ENCODE measurements at places on chromosomes 2 and 18.

DNA sequence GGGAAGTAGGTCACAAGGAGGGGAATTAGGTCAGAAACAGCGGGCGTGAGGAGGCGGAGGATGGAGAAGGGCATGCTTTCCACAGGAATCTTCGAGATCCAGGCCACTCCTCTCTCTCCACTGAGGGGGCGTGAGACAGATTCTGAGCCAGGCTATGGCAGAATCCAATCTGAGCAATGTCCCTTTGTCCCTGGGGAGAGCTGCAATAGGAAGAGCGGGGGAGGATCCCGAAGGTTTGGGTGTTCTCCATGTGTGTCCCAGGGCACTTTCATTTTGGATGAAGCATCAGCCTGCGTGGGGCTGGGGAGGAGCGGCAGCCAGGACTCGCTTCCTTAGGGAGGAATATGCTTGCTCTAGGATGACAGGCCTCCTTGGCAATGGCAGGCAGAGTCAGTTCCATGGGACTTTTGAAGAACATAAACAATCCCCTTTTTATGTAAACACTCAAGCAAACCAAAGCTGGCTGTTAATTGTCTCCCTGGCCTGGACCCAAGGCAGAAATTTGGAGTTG, 84.0 kb downstream of the LIPG start:
- DNase-seq: no peak

DNA sequence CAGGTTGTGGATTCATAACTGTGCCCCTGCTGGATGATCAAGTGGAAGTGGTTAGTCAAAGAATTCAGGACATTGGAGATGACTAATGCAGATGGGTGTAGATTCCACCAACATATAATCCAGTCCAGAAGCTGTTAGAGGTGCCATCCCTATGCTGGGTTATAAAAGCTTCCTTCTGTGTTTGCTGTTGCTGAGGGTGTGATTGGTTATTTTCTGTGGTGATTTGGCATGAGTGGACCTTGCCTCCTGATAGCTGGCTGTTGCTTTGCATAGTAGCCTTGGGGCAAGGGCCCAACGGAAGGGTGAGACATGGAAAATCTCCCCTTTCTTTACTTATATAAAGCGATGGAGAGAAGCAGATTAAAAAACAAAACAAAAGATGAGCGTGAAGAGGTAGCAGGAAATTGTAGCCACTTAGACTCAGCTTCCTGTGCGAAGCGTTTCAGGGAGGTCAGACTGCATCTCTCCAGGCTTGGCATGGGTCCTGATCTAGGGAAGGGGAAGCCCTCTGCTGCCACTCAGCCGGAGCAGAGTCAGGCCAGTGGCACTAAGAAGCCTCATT, 190.4 kb downstream of the FMNL2 start:
- no peak for DNase-seq

DNA sequence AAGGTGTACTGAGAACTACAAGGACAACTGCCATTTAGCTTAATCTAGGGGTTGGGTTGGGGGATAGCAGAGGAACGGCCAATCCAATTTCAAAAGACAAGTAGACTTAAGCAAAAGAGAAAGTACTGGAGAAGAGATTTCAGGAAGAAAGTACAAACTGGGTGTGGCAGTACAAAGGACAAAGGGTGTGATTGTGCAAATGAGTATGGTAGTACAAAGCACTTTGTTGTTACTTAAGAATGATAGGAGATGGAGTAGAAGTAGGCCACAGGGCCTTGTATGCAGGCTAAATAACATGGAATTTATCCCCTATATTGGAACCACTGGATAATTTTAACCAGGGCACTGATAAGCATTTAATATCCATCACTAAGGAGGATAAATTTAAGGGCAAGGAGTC, 4.7 kb upstream of the ORC2 start:
- DNase-seq: no peak

GRCh38 chr2:86786001-86786536, 4.6 kb downstream of the CD8A start:
- no peak for DNase-seq

DNA sequence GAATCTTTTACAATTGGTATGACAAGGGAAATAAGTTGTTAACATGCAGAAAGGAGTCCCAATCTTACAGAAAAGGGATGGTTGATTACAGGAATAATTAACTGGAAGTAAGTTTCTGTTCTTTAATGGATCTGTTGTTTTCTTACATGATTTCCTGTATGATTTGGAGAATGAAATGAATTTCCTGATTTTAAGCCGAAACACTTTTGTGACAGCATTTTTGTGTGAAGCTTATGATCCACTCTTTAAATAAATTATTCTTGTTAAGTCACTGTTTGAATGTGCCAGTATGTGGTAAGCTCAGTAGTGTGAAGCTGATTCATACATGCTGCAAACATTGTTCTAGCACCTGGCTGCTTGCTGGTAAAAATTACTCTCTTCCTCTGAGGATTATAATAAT, 516.2 kb downstream of the DCDC2C start:
- DNase-seq: no peak

- DNase-seq: no peak
Measured at GRCh38 chr2:26873286-26873983, 25.5 kb downstream of the DPYSL5 start.

- no peak for DNase-seq
Measured at GRCh38 chr2:169765523-169765922, 31.9 kb downstream of the KLHL23 start.

DNA sequence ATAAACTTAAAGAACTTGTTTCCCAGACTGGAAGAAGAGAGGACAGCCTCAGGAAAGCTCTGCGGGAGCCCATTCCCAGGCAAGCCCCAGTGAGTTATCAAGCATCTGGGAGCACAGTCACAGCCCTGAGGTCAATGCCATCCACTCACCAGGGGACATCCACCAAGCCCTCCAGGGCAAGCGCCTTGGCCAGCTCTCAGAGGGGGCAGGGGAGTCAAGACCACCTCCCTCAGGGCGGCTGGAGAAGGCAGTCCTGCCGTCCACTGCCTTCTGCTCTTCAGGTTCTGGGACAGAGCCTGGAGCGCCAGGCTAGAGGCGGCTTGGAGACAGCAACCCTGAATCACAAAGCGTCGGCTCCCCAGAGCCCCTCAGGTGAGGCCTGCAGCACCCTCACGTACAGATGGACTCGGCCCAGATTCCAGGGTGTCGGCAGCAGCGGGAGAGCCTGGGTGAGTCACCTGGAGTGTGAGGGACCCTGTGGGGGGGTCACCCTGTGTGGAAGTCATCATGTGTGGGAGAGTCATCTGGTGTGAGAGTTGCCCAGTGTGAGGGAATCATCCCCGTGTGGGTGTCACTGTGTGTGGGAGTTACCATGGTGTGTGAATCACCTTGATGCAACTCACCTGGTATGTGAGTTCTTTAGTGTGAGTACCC, 100.9 kb upstream of the TEX51 start:
- DNase-seq: peak; percentile 21

- no peak for DNase-seq
Measured at GRCh38 chr2:102273619-102274211, 37.6 kb upstream of the IL1RL1 start.

GRCh38 chr2:118763797-118764196, 83.7 kb downstream of the EN1 start:
- DNase-seq: peak; percentile 73

DNA sequence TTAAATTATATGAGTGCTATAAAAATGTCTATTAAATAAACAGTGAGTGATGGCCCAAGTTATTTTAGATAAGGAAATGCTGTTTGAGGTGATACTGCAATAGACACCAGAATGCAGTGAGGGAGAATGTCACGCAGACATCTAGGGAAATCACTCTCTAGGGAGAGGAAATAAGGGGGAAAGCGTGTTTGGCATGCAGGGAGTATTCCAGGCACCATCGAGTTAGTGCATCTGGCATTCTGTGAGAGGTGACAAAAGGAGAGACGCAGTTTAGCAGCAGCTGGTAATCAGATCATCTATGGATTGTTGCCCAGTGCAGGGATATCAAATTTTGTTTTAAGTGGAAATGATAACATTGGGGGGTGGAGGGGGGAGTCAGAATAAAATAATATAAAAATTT, 175.4 kb upstream of the NETO1 start:
- DNase-seq: no peak

DNA sequence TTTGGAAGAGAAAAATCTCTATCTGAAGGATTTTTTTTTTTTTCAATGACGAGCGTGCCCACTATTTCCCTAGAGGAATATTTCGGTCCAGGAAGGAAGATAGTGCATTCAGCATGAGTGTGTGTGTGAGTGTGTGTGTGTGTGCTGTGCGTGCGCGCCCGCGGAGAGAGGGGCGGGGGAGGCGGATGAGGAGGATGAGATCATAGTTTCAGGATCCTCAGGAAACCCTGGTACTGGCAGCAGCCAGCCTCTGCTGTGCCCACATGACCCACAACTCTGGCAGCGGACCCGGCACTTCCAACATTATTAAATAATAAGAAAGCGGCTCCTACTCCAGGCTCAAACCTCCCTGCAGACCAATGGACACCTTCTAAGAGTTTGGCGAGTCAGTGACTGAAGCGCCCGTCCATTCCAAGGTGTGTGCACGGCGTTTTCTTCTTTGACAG, 217.0 kb upstream of the DTNA start:
- DNase-seq: peak; percentile 81

DNA sequence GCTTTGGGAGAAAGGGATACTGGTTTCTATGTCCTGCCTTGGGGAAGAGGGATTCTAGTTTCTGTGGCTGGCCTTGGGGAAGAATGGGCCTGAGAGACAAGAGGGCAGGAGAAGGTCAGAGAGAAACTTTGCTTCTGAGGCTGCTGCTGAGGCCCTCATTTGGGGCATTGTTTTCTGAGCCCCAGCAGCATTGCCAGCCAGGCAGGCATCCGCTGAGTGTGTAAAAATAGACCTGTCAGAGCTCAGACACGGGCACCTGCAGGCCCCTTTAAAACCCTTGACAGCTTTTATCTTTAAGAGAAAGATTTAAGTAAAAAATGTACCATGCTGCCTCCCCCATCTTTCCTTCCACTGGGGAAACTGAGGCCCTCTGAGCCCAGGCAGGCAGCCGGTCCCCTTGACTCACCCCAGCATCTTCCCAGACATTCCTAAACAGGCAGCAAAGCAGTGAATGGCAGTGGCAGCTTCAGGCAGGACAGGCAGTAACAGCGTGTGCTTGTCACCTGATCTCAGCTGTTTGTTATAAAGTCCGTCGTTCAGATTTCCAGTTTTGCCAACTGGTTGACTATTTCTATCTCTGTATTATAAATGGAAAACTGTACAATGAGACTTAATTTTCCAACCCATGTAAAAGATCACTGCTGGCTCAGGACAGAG, 27.6 kb downstream of the MLPH start:
- DNase-seq: no peak

- DNase-seq: no peak
Measured at GRCh38 chr2:225274751-225275150, 124.8 kb upstream of the NYAP2 start.

DNA sequence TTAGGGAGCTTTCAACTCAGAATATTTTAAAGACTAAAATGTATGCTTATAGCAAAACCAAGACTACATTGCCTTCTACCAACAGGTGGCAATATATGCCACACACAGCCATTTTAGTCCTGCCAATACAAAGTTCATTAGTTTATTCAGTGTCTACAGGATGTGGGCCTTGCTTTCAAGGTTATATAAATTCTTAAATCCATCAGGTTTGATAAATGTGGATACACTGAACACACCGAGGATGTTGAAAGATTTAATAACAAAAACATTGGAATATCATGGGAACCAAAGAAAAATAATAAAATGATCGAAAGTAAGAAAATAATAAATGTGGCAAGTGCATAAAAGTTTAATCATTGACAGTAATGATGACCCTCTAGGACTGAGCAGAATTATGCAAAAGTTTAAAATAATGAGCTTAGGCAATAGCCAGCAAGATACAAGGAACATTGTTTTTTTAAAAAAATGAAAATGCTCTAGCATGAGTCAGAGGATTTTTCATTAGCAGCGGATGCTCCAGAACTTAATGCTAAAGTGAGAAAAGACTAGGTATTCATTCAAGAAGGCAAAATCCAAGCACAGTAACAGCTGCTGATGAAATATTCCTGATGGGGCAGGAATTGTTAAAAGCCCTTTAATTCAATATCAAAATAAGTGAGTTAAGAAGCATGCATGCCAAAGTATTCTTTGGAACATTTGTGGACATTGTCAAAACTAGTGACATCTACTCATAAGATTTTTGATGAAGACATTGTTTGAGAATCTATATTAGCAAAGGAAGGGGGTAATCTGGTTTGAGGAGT, 14.2 kb downstream of the SCN9A start:
- no peak for DNase-seq

GRCh38 chr18:13186687-13187086, 31.9 kb upstream of the LDLRAD4 start:
- DNase-seq: no peak

- DNase-seq: no peak
Measured at GRCh38 chr2:51698021-51698420, 666.1 kb upstream of the NRXN1 start.

DNA sequence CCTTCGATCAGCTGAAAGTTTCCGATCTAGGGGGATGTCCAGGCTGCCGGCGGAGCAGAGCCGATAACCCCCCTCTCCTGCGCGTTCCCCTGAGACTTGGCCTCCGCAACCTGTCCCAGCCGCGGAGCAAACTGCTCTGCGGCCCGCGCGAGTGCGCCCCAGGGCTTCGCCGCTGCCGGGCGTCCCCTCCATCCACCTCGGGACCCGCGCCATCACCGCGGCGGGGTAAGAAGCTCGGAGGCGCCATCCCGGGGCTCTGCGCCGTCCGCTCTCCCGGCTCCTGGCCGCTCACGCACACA, 990 bp upstream of the GDF7 start:
- DNase-seq: no peak

- no peak for DNase-seq
Measured at GRCh38 chr2:217643789-217644301, 358.9 kb downstream of the TNS1 start.

- DNase-seq: no peak
Measured at GRCh38 chr2:157880927-157881326, 4.8 kb upstream of the ACVR1 start.
